DND-41 (cell line): ENCODE measurements at places on chromosomes 3 and 15.

DNA sequence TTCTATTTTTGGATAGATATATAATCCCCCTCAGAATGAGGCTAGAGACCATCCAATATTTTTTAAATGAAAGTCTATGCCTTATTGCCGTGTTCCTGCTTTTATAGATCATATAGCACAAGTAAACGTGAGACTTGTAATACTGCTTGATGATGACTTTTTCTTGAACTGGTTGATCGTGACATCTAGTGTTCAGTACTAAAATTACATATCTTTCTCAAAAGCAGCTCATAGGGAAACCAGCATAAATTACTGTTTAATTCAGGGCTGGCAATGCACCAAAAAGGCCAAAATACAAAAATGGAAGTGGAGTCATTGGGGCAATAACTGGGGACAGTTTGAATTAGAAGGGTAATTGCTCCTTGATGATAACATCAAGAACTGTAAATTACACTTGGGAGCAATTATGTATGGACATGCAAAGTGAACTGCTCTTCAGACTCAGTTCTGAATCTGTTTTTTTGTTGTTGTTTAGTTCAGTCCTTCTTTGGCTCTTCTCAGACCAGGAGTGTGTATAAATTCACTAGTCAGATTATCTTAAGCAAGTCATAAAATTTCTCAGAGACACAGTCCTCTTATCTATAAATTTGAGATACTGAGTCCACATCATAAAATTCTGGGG lies 325.3 kb downstream of the THSD4 start:
- no peaks in the 10 kb centered on the region for H3K27me3 ChIP-seq
- no peak overlapping the region for H3K4me3 ChIP-seq
- H3K27ac ChIP-seq: no peak overlapping the region
- H3K4me1 ChIP-seq: no peaks in the 10 kb centered on the region

DNA sequence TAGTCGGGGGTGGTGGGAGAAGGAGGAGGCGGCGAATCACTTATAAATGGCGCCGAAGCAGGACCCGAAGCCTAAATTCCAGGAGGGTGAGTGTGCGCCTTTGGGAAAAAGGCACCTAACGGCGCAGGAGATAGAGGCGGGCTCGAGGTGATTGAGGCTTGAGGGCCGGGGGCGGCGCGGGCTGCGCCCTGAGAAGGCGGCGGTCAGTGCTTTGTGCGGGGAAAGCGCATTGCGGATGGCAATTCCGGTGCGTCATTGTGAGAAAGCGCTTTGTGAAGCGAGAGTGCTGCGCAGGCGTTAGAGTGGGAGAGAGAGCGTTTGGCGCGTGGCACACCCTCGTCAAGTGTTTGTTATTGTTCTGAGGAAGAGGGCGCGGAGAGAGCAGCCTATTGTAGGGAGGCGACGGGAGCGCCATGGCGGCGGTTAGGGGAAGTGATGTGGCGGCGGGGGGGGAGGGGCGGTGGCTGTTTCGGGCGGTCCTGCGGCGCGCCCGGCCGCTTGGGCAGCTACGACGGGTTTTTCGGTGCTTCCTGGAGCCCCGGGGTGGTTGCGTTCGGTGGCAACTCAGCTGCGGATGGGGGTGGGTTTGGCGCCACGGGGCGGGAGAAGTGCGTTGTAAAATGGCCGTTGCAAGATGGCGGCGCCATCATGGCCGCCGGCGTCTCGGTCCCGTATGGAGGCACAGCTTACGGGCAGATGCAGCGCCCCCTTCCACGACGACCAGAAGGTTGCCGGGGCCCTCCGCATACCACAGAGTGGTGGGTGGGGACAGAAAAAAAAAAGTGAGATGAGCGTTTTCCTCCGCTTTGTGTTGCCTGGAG lies 492 bp downstream of the MORF4L1 start:
- H3K4me1 ChIP-seq: peaks cover 48% of the 10 kb centered on the region
- H3K36me3 ChIP-seq: peaks cover 12% of the 10 kb centered on the region; the same call in 1 of the 2 replicates
- peak; percentile 91 for DNase-seq
- peak overlapping the region; percentile 79 for H3K4me3 ChIP-seq
- no peaks in the 10 kb centered on the region for H3K27me3 ChIP-seq
- H3K27ac ChIP-seq: peak overlapping the region; percentile 99

DNA sequence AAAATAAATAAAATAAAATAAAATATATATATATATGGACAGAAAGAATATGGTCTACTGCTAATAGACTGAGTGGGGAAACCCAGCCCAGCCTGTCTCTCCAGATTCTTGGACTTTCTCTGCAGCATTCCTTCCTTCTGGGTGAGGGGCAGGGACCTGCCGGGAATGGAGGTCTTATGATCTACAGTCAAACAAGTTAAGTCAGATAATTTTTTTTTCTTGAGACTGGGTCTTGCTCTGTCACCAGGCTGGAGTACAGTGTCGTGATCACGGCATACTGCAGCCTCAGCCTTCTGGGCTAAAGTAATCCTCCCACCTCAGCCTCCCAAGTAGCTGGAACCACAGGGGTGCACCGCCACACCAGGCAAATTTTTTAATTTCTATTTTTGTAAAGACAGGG lies 33.5 kb upstream of the ZNF774 start:
- no peaks in the 10 kb centered on the region for H3K36me3 ChIP-seq
- no peaks in the 10 kb centered on the region for H3K27me3 ChIP-seq
- DNase-seq: no peak
- no peak overlapping the region for H3K4me3 ChIP-seq
- peaks cover 6% of the 10 kb centered on the region for H3K4me1 ChIP-seq

DNA sequence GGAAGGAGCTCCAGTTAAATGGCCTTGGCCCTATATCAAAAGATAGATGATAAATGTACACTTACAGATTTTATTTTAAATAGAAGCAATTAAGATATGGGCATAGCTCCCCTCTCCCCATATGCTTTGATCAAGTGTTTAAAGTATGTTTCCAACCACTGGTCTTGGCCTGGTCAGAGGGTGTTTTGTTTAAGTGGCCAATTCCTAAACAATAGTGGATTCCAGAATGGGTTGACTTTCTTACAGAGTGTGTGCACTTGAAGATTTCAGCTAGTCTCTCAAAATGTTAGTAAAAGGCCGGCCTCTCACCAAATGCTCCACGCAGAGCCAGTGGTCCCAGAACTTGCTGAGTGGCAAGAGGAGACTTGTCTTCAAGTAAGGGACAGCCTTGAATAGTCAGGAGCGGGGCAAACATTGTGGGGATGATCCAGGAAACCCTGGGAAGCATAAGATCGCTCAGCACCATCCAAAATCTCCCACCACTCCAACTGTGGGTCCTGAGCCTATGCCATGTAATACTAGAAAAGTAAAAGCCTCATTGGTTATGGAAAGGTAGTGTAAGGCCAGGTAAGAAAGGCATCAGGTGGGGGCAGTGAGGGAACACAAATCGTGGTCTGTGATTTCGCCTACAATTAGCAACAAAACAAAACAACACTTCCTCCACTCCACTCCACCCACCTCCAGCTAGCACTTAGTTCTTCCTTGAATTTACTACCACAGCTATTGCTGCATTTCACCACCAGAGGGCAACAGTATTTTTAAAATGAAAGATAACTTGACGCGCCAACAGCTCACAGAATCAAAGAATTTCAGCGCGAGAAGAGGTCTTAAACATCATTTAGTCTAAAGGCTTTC lies 4.8 kb downstream of the RARRES1 start:
- peak; percentile 58 for DNase-seq
- H3K4me3 ChIP-seq: no peak overlapping the region
- no peaks in the 10 kb centered on the region for H3K36me3 ChIP-seq
- no peak overlapping the region for H3K27ac ChIP-seq
- no peaks in the 10 kb centered on the region for H3K27me3 ChIP-seq
- peaks cover 2% of the 10 kb centered on the region; the same call in 1 of the 2 replicates for H3K4me1 ChIP-seq

DNA sequence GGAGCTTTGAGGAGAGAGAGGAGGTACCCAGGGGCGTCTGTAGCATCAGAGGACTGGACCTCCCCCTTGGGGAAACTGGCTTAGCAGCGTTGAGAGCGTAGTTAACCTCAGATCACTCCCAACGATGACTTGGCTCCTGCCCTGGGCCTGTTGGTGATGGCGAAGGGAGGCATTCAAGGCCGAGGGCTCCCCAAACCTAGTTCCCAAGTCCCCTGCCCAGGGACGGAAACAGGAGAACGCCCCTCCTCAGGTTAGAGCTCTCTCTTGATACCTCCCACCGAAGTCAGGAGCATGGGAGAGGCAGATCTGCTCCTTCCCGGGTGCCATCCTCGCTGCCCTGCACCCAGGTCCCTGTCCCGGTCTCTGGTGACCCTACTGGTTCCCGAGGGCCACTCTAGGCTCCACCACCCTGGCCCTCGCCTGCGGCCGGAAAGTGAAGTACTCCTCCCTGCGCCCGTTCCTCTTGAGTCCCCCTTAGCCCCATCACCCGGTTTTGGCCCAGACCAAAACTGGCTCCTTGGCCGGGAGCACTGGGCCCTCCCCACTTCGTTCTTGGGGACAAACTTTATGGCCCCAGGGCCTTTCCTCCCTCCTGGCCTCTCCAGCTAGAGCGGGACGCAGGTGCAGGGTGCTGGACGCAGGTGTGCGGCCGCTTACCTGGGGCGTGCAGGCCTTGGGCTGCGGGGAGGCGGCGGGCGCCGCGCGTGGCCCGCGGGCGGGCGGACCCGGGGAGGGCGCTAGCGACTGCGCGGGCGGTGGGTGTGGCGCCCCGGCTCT lies 2.6 kb upstream of the SKOR1 start:
- no peak for DNase-seq
- no peak overlapping the region for H3K4me3 ChIP-seq
- peaks cover 5% of the 10 kb centered on the region; the same call in 1 of the 2 replicates for H3K36me3 ChIP-seq
- H3K27ac ChIP-seq: no peak overlapping the region
- H3K27me3 ChIP-seq: no peaks in the 10 kb centered on the region

GRCh38 chr3:99850608-99851007 lies 32.9 kb downstream of the CMSS1 start:
- no peaks in the 10 kb centered on the region for H3K4me1 ChIP-seq
- no peak overlapping the region for H3K4me3 ChIP-seq

- no peak overlapping the region for H3K27ac ChIP-seq
- H3K27me3 ChIP-seq: no peaks in the 10 kb centered on the region
- H3K36me3 ChIP-seq: peaks cover 5% of the 10 kb centered on the region; the same call in 1 of the 2 replicates
These were observed 63.4 kb upstream of the ANKRD28 start for GRCh38 chr3:15861163-15861562.

DNA sequence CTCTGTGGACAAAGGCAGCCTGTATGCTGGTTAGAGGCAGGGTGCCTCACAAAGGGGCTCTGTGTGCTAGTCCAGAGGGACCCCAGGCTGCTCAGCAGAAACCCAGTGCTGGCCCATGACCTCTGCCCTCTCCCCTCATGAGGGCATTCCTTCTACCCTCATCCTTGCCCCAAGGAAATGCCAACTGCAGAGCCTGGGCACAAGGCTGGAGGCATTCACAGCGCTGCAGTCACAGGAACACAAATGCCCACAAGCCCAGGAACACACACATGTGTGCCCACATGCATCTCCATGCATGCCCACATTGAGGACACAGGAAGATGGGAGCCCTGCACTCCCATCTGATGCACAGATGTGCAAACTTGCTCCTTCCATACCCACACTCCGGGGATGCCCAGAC lies 3.8 kb downstream of the INKA1 start:
- peaks cover 15% of the 10 kb centered on the region for H3K36me3 ChIP-seq
- no peak for DNase-seq
- H3K27me3 ChIP-seq: peaks cover 15% of the 10 kb centered on the region
- no peak overlapping the region for H3K4me3 ChIP-seq
- H3K4me1 ChIP-seq: peaks cover 57% of the 10 kb centered on the region
- H3K27ac ChIP-seq: peak overlapping the region; percentile 57; the same call in 1 of the 2 replicates

DNA sequence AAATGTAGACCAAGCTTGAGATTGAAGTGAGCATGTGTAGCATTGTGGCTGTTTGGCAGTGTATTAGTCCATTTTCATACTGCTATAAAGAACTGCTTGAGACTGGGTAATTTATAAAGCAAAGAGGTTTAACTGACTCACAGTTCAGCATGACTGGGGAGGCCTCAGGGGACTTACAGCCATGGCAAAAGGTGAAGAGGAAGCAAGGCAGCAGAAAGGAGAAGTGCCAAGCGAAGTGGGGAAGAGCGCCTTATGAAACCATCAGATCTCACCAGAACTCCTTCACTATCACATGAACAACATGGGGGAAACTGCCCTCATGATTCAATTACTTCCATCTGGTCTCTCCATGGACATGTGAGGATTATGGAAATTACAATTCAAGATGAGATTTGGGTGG lies 8.6 kb upstream of the CERS3 start:
- H3K27ac ChIP-seq: no peak overlapping the region
- no peaks in the 10 kb centered on the region for H3K36me3 ChIP-seq
- no peaks in the 10 kb centered on the region for H3K4me1 ChIP-seq
- peaks cover 3% of the 10 kb centered on the region for H3K27me3 ChIP-seq
- H3K4me3 ChIP-seq: no peak overlapping the region

- no peak for DNase-seq
- no peak overlapping the region for H3K27ac ChIP-seq
- no peaks in the 10 kb centered on the region for H3K36me3 ChIP-seq
These were observed 470.8 kb downstream of the SOX2 start for GRCh38 chr3:182182531-182182968.

DNA sequence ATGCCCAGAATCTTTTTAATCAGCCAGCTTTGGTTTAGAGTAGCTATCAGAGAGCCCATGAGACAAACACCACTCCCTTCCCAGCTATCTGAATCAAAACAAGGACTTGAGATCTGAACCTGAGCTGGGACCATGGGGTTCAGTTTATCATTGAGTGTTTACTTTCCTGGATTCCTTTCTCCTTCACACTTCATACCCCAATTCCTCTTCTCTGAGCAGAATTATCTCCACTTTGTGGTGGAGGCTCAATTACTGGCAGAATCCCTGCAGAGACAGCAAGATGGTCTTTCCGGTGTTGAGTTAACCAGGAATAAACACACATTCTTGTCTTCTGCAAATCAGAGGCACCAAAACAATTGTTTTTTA lies 102.4 kb downstream of the RPL22L1 start:
- no peaks in the 10 kb centered on the region for H3K36me3 ChIP-seq
- no peak overlapping the region for H3K27ac ChIP-seq
- no peaks in the 10 kb centered on the region for H3K4me1 ChIP-seq
- H3K27me3 ChIP-seq: peaks cover 3% of the 10 kb centered on the region
- no peak for DNase-seq
- H3K4me3 ChIP-seq: no peak overlapping the region
